ENCODE measurements at places on chromosomes 12 and 14.

DNA sequence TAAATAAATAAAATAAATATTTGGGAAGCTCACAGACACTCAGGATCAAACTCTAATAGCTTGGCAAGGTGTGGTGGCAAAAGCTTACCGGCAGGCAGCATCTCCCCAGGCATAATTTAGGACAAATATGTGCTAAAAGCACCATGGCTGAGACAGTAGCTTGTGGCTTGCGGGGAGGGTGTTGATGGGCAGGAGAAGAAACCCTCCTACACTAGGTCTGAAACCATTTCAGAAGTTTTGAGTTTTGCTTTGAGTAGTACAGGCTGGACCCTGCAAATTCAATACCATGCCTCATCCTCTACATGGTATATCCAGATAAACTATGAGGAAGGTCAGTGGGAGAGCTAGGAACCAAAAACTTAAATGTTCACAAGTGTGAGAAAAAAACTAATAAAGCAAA lies 33.1 kb downstream of the MAP3K9 start:
- DNase-seq, result no peak

DNA sequence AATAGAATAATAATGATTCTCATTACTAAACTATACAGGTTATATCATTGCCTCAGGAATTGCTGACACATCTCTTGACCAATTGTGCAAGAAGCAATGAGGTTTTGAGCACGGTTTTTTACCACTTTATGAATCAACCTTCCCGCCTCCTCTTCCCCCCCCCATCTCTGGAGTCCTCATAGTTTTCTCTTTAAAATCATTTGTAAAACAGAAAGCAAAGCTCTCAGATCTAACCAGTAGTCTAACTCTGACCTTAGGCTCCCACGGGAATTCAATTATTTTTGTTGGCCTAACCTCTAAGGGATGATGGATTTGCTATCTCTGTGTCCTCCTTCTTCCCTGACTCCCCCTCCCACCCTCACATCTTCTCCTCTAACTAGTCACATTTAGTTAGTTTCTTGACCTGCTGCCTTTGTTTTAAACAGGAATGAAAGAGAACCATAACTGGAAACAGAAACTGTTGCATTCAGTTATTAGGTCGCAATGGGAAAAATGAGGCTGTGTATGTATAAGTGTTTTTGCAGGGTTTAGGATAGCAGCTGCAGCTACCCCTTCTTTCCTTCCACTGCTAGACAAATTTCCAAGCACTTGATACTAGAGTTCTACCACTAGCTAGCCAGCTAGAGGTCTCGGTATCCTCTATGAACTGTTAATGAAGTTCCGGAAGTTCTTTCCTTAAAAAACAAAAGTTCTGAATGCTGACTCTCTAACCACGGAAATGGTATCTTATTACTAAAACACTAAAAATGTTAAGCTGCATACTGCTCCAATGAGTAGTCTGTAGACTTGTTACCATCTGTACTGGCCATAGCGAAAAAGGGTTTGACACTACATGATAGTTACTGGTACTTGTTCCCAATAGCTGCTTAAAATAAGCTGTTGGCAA lies 65.4 kb downstream of the TAOK3 start:
- no peak for DNase-seq

GRCh38 chr14:58671024-58671423 lies 33.3 kb downstream of the DACT1 start:
- no peak for DNase-seq

- no peak for DNase-seq
Observed at GRCh38 chr12:659090-659683, 4.1 kb downstream of the NINJ2 start.

GRCh38 chr12:110689281-110690126 lies 589 bp upstream of the HVCN1 start:
- peak; percentile 56 for DNase-seq

- DNase-seq, result no peak
Observed at GRCh38 chr12:129564768-129565167, 339.1 kb downstream of the TMEM132D start.
